ENCODE measurements at places on chromosomes 1 and 21. TPM values are rescaled to one million over a fixed set of nuclear protein-coding genes. Genes with fewer than 3 reads are reported as not detected.

The BARHL2 gene
- not detected for polyA plus RNA-seq

The DONSON gene
- polyA plus RNA-seq = 2.3 TPM

The ALG14 gene
- polyA plus RNA-seq = 5.4 TPM

The CHODL gene
- polyA plus RNA-seq = 0.24 TPM

The E2F2 gene
- 0.28 TPM for polyA plus RNA-seq

The CLDN8 gene
- not detected for polyA plus RNA-seq

The EFNA3 gene
- polyA plus RNA-seq = 0.94 TPM

The FAM76A gene
- 8.1 TPM for polyA plus RNA-seq

The LCE1F gene
- polyA plus RNA-seq = not detected

The APCS gene
- not detected for polyA plus RNA-seq

The CFAP126 gene
- polyA plus RNA-seq = not detected

Measured in immature natural killer cell (primary cell).